ENCODE measurements at places on chromosomes 12 and 14. TPM values are rescaled to one million over a fixed set of nuclear protein-coding genes. Genes with fewer than 3 reads are reported as not detected.

DNA sequence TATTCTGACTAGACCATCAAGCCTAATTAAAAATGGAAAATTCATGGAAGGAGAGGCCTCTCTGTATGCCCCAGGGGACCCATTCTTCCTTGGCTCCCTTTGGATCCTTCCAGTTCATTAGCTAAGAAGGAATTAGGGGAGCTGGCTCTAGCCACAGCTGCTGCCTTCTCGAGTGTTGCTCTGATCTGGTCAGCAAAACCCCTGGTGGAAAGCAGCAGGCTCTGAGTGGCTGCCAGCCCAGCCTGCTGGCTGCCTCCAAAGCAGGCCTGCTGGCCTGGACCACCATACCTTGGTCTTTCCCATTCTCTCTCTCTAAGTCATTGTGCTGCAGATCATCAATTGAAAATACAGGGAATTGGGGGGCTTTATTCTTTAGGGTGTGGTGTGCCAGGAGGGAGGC lies 29.0 kb upstream of the AKAP6 start:
- no peak for DNase-seq

GRCh38 chr12:90791445-90791844 lies 163.5 kb downstream of the CCER1 start:
- DNase-seq: no peak

- DNase-seq: no peak
These were observed 271.8 kb downstream of the AEBP2 start for GRCh38 chr12:19710811-19711793.

- DNase-seq: no peak
These were observed 17.5 kb downstream of the RAD51B start for GRCh38 chr14:67837011-67837624.

- no peak for DNase-seq
These were observed 1.1 kb downstream of the IFNG start for GRCh38 chr12:68158432-68158831.

Gene DENND5B
- total RNA-seq: 4.4 TPM

DNA sequence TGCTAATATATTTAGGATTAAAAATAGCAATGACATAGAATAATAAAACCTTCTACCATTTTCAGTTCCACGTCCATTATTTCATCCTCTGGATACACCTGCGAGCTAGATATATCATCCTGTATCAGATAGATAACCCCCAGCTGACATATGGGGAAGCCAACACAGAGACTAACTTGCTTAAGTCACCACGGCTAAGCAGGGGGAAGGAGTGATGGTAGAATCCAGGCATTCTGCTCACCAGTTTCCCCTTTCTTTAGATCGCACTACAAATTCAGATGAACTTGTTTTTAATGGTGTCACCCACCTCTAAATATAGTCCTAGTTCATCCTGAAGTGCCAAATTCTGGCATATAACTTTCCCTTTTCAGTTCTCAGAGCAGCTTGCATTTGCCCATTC lies 110.1 kb downstream of the TXNDC16 start:
- DNase-seq: no peak

GRCh38 chr14:63212209-63212608 lies 8.0 kb downstream of the RHOJ start:
- no peak for DNase-seq

GRCh38 chr14:105471297-105471821 lies 3.3 kb upstream of the CRIP2 start:
- no peak for DNase-seq

Gene RND1
- 4.0 TPM for total RNA-seq

Gene SOX5
- 12.2 TPM for total RNA-seq

GRCh38 chr12:92049403-92049802 lies 96.2 kb downstream of the BTG1 start:
- DNase-seq: no peak

Gene BCL7A
- 11.1 TPM for total RNA-seq

GRCh38 chr12:99745121-99745520 lies 97.6 kb downstream of the GARIN6 start:
- peak; percentile 27 for DNase-seq

DNA sequence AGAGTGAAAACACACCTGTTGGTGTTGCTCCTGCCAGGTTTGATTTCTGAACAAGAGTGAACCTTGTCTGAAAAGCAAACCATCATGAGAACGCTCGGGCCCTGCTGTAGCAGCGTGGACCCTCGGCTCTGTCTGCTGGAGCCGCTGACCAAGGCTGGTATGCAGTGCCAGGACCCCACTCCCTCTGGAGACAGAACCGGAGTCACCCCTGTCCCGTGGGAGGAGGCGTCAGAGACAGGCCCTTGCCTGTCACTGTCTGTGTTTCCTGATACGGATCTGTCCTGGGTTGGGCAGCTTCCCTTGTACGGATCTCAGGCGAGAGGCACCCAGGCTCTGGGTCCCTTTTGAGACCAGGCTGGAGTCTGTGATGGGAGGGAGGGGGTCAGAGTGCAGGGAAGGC lies 111.6 kb downstream of the ADGRD1 start:
- no peak for DNase-seq

DNA sequence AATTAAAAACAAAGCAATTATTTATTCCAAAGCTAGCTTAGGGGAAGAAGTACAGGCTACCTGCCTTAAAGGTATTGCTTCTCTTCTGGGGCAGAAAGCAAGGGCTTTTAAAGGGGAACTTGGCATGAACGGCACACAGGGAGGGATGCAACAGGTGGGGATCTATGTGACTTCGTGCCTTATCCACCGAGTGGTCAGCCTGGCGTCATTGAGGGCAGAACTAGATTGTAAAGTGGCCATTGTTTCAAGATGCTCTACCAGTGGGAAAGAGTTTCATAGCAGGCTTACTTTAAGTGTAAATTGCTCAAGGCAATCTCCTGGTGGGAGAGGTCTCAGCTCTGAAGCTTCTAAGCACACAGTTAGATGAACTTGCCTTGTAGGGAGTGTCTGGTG lies 360.4 kb downstream of the ATP23 start:
- DNase-seq: no peak

DNA sequence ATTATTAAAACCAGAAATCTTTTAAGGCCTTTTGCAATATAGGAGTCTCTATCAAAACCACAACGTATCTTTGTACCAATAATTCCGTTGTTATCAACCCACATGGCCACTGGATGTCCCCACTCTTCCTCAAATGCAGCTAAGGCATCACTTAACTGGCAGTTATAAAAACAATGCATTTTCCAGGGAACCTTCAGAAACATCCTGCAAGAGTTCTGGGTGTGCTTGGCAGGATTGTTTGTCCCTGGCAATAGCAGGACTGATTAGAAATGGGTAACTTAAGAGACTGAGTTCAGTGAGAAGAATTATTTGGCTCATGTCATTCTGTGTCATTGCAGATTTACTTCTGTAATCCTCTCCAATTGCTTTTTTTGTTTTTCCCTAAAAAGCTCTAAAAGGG lies 112.0 kb downstream of the SLC15A5 start:
- DNase-seq: peak; percentile 52

DNA sequence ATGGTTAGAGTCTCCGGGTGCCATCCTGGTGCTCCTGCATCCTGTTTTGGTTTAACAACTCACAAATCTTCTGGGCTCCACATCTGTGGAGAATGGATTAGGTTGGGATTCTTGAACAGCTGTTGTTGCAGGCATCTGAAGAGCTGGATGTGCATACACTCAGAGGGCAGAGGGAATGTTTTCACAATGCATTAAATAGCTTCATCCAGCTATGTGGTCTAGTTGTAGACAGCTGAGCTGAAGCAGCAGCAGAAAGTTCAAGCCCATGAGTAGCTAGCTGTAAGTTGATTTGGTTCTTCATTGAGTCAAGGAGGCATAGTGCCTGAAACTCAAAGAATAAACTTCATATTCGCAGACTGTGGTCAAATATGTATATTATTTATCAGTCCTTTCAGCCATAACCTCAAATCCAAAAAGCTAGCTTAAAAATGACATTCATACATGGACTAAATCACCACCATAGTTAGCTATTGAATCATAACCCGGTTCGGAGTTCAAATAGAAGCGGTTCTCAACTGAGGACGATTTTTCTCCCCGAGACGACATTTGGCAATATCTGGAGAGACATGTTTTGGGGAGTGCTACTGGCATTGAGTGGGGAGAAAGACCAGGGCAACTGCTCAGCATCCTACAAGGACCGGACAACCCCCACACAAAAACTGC lies 858 bp upstream of the ANKRD13A start:
- no peak for DNase-seq

Gene SLC25A21
- total RNA-seq: 1.0 TPM

Gene SLC38A4
- 1.5 TPM for total RNA-seq

All from left lung (tissue), 14 donors.